T-helper 2 cell (primary cell): ENCODE measurements at places on chromosomes 7 and 10.
A peak's percentile ranks its signal among the peaks of the same experiment; 100 is the strongest.

- DNase-seq = no peak
Observed at GRCh38 chr7:36283711-36284130, 105.9 kb upstream of the ANLN start.

DNA sequence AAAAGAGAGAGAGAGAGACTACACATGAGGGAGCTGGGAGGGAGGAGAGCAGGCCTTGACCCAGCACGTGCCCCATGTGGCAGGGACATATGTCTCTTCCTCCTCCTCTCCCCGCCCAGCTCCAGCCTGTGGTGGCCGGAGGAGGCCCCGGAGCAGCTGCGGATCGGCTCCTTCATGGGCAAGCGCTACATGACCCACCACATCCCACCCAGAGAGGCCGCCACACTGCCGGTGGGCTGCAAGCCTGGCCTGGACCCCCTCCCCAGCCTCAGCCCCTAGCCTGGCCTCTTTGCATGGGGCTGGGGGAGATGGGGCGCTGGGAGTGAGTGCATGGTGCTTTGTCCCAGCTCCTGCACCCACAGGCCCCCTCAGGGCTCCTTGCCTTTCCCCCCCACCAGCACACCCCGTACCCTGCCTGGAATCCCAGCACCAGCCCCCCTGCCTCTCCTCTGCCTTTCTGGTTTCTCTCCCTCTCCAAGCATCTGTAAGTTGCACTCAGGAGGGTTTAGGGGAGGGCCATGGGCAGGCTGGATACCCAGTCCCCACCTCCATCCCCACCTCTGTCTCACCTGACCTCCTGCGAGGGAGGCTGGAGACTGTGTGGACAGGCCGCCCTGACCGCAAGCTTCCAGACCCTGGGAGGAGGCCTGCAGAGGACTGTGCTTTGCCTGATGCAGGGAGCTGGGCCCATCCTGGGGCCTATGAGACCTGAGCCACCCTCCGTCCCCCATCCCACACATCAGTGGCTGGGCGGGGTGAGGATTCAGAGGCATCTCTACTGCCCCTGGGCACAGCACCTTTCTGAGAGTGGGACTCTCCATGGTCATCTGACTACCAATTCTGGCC, 4.8 kb downstream of the UPK3B start:
- DNase-seq = no peak

GRCh38 chr7:116679500-116679899, 7.5 kb downstream of the MET start:
- no peak for DNase-seq

DNA sequence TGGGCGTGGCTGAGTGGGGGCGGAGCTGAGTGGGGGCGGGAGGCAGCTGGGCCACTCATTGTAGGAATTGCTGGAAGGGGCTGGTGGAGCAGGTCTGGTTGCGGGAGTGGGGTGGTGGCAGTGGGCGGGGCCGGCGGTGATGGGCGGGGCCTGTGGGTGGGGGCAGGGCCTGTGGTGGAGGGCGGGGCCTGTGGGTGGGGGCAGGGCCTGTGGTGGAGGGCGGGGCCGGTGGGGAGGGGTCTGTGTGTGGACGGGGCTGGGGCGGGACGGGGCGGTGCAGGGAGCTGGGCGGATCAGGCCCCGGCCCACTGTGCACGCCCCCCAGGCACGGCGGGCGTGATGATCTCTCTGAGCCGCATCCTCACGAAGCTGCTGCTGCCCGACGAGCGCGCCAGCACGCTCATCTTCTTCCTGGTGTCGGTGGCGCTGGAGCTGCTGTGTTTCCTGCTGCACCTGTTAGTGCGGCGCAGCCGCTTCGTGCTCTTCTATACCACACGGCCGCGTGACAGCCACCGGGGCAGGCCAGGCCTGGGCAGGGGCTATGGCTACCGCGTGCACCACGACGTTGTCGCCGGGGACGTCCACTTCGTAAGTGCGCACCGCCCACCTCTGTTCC, 14.0 kb downstream of the SLC29A4 start:
- peak; percentile 78 for DNase-seq

GRCh38 chr7:151632750-151633515, 113.2 kb upstream of the RHEB start:
- DNase-seq = peak; percentile 92

- no peak for DNase-seq
Observed at GRCh38 chr10:72323108-72323749, 31.5 kb downstream of the DNAJB12 start.

- no peak for DNase-seq
Observed at GRCh38 chr7:110071192-110071591, 1019.7 kb upstream of the LRRN3 start.

GRCh38 chr7:92133133-92133736, 1.0 kb downstream of the CYP51A1 start:
- DNase-seq = no peak

- no peak for DNase-seq
Observed at GRCh38 chr10:98086837-98087708, 47.4 kb upstream of the R3HCC1L start.

DNA sequence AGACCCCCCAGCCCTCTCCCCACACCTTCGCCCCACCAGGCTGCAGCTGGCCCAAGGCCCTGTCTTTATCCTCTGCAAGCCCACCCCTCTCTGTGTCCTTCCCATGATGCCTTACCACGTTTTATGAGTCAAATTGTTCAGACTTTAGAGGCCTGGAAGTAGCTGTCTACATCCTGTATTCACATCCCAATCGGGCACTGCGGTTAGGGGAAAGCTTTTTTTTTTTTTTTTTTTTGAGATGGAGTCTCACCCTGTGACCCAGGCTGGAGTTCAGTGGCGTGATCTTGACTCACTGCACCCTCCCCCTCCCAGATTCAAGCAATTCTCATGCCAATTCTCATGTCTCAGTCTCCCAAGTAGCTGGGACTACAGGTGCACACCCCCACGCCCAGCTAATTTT, 121.5 kb upstream of the SH2B2 start:
- DNase-seq = no peak

DNA sequence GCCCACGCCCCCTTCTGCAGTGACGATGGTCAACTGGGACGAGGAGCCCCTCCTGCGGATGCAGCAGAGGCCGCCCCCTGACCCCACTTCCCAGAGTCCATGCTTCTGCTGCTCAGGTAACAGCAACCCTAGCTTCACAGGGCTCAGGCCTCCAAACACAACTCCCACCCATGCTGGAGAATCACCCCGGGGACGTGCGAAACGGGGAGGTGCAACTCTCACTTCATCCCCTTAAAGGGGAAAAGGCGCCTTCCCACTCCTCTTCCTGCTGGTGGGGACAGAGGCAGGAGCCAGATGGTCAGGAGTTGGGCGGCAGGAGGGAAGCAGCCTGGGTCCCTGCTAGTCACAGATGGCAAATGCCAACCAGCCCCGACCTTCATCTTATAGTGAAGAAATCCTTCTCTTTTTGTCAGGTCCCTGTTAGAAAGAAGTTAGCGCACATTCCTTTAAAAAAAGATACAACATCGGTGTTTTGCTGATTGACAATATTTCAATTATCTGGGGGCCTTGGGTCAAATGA, 155.4 kb downstream of the DIP2C start:
- no peak for DNase-seq

- DNase-seq = no peak
Observed at GRCh38 chr7:158950914-158951635, 94.7 kb downstream of the DYNC2I1 start.

GRCh38 chr10:123808906-123809305, 82.7 kb downstream of the CPXM2 start:
- no peak for DNase-seq

DNA sequence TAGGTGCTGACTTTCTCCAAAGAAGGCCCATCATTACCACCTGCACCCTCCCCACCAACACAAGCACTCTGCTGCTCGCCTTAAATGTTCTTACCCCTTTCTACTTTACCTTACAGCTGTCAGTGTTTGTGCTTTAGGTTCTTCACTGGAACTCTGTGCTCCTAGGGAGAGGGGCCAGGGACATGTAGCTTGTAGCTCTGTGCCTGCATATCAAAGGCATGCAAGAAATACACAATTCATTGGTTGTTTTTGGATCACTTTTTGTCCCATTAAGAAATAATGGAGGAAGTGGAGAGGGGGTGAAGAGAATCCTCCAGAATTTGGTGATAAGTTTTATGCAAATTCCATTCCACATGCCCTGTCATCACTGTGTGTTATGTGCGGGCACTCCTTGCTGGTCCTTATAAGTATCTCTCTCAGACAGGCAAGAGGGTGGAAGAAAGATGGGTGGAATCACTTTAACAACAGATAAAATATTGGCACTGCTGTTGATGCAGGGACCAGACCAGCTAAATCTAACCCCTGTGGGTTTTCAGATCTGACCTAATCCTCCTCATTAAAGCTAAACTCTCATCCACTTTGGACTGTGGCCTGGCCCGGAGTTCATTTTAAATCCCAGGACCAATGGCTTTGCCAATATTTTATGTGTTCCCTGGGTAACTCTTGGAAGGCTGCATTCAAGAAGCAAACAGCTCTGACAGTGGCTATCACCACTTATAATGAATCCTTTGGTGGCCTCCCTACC, 375.8 kb upstream of the NFE2L3 start:
- no peak for DNase-seq

DNA sequence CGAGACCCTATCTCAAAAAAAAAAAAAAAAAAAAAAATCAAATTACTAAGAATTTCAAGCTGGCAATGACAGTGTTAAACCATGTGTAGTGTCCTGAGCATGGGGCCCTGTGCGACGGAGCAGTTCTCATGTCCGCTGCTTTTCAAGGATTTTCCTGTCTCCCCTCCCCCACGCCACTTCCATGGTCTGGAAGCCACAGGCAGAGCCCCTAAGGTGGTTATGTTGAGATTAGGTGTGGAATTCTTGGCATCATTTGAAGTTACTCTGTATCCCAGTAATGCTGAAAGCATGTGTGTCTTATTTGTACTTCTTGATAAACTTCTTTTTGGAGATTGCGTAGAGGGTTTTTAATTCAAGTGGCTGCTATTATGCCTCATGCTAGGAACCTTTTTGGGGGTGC, 65.2 kb downstream of the PFKFB3 start:
- no peak for DNase-seq

GRCh38 chr10:89032141-89032891, 41.7 kb downstream of the FAS start:
- no peak for DNase-seq

DNA sequence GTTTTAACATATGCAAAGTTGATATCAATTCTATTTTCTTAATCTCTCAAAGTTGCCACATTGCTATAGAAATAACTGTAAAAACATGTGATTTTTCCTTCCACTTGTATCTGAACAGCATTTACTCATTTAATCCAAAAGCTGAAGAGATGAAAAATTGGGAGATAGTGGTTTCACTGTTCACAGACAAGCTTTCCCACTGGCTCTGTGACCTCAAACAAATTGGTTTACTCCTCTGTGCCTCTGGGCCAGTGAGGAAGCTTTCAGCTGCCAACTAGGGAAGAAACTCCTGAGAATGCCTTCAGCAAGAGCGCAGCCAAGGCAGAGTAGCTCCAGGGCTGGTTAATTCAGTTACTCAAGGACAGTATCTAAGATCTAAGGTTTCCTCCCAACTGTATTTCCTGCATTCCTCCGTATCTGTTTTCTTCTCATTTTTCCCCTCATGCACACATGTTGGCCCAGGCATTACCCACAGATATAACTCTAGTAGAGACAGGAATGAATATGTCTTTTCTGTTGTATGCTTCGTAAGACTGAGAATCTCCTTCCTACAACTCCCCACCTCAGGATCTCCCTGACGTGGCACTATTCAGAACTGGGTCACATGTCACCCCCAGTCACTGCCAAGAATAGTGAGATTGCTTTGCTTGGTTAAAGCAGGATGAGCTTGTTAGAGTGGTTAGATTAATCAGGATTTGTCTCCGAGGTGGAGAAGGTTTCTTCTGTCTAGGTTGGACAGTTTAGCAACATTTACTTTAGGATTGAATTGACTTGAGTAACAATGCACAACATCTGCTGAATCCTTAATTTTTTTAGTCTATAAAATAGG, 315.7 kb downstream of the NRG3 start:
- no peak for DNase-seq

DNA sequence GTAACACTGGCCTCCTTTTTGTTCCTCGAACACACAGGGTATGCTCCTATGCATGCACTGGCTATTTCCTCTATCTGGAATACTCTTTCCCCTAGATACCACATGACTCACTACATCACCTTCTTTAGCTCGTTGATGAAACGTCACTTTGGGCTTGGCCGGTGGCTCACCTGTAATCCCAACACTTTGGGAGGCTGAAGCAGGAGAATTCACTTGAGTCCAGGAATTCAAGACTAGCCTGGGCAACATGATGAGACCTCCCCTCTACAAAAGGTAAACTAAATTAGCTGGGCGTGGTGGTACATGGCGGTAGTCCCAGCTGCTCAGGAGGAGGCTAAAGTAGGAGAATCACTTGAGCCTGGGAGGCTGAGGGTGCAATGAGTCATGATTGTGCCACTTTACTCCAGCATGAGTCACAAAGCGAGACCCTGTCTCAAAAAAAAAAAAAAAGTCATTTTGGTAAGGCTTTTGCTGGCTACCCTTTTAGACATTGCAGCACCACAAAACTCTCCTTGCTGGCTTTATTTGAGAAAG, 14.5 kb downstream of the ANKIB1 start:
- no peak for DNase-seq

- DNase-seq = no peak
Observed at GRCh38 chr10:10313149-10313835, 704.4 kb upstream of the CELF2 start.

DNA sequence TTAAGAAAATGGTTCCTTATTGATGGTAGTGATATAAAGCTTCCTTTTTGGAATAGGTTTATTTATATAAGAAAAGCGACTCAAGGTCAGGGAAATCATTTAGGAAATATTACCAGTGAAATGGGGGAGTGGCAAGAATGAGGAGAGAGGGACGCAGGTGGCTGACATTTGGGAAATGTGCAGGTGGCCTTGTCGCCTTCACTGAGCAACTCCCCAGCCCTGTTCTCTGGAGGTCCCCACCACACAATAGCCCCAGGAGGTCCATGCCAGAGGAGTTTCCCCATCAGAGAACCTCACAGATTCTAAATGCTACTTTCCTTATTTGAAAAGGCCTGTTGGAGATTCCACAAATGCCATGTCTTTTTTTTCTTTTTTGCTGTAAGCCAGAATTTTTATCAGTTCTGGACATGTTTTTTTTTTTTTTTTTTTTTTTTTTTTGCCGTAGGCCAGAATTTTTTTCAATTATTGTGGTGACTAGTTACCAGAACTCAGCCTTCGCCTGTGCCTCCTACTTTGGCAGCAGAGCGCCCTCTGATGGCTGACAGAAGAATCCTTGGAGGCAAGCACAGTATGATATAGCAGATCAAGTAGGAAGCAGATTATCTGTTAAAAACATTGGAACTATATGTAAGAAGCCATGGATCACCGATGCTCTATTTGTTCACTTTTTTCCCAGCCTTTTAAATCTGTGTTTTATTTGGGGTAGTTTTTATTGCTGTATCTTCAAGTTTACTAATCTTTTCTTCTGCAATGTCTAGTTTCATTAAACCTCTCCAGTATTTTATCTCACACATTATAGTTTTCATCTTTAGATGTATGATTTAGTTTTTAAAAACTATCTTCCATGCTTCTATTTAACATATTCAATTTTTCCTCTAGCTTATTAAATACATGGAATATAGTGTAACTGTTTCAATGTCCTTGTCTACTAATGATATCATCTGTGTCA, 18.6 kb downstream of the OPALIN start:
- DNase-seq = peak; percentile 71
